A549 treated with DMSO at 1 μM for 4 hours (cell line): ENCODE measurements at places on chromosomes 4 and X. TPM values are rescaled to one million over a fixed set of nuclear protein-coding genes. Genes with fewer than 3 reads are reported as not detected.

Gene RAB40AL
- 0.13 to 0.21 TPM (median 0.15 TPM) in 3 of 5 replicates, not detected in the others for total RNA-seq

Gene STS
- 2.1 to 3.1 TPM (median 2.4 TPM) in 5 replicates for total RNA-seq

Gene SMR3B
- not detected in 5 replicates for total RNA-seq

Gene PGAM4
- 0.17 to 0.46 TPM (median 0.36 TPM) in 3 of 5 replicates, not detected in the others for total RNA-seq

Gene ETNPPL
- 0.07 TPM in 1 of 5 replicates, not detected in the others for total RNA-seq
